Epithelial cell of proximal tubule (primary cell): ENCODE measurements at places on chromosomes 5 and 9. TPM values are rescaled to one million over a fixed set of nuclear protein-coding genes. Genes with fewer than 3 reads are reported as not detected.

GRCh38 chr5:152329761-152330283 lies 75.3 kb downstream of the NMUR2 start:
- DNase-seq = no peak

- no peak for DNase-seq
These were observed 287.8 kb downstream of the GAS1 start for GRCh38 chr9:86659413-86660046.

Gene RAB3C
- not detected in 2 replicates for total RNA-seq

Gene ENHO
- 0.22 and 0.75 TPM in 2 replicates for total RNA-seq

Gene FCN1
- not detected in 2 replicates for total RNA-seq

DNA sequence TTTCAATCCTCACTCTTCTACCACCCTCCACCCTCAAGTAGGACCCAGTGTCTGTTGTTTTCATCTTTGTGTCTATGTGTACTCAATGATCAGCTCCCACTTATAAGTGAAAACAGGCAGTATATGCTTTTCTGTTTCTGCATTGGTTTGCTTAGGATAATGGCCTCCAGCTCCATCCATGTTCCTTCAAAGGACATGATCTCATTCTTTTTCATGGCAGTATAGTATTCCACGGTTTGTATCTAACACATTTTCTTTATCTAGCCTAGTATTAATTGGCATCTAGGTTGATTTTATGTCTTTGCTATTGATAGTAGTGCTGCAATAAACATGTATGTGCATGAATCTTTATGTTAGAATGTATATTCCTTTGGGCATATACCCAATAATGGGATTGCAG lies 259.8 kb upstream of the KIF2A start:
- DNase-seq = no peak

GRCh38 chr5:121731377-121731776 lies 120.3 kb upstream of the FTMT start:
- DNase-seq = no peak

GRCh38 chr5:40831346-40832210 lies 3.4 kb downstream of the RPL37 start:
- no peak for DNase-seq

DNA sequence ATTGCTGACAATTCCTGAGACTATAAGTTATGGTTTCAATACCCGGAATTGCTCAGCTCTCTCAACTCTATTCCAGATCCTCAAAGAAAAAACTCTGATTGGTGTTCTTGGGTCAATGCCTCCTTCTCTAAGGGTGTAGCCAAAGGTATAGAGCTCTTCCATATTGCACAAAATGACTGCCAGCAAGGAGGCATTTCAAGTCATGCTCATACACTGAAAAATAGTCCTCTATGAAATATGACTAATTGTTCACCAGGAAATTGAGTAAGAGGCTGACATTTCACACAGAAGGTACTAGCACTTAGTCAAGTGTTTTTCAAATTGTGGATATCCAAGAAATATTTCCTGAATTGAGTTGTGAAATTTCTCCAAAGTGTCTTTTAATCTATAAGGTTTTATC lies 111.1 kb upstream of the KLF9 start:
- DNase-seq = no peak

DNA sequence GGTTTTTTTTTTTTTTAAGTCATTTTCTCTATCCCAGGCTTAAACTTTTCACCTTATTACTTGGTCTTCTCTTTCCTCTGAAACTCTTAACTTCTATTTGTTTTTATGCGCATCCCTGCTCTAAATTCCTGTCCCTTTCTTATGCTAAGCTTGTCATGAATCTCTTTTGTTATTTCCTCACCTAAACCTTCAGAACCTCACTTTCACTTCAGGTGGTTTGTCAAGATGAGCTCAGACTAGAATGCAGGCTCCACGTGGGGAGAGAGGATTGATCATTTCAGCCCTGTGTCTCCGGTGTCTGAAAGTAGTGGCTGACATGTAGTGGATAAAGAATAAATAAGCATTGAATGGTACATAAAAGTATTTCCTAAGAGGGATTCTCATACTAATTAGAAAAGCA lies 63.6 kb downstream of the ANXA1 start:
- DNase-seq = no peak

GRCh38 chr5:154253807-154254206 lies 63.3 kb downstream of the GALNT10 start:
- no peak for DNase-seq

DNA sequence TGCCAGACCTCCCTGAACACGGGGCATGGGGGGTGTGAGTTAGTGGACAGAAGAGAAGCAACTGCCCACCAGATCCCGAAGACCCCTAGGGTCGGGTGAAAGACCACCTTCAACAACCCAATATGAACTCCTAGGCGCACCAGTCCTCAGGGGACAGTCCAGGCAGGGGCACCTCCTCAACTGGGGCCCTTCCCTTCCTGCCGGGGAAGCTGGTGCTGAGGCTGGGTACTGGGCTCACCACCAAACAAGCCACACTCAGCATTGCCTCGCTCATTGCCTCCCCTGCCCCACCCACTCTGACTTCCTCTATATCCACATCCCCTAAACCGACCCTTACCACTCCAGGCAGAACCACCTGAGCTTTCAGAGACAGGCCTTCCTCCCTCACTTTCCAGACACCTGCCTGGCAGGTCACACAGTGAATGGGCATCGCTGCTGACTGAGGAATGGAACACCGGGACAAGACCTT lies 42.5 kb downstream of the SEMA4D start:
- no peak for DNase-seq

- peak; percentile 74 for DNase-seq
These were observed 4.2 kb upstream of the CA9 start for GRCh38 chr9:35669331-35670145.

DNA sequence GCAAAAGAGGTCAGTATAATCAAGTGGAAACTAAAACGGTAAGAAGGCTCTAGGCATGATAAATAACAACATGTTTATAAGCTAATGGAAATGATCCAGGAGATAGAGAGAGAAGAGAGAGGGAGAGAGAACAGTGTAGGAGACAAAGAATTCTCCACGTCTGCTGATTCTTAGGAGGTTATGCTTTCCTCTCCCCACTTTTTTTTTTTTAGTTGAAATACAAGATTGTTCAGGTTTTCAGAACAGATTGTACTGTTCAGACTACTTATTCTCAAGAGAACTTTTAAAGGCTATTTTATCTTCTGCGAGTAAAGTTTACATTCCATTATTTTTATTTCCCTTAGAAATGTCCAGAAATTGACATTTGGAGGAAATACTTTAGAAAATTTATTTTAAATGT lies 4.0 kb downstream of the CCDC192 start:
- DNase-seq = no peak

Gene PCDHGA8
- total RNA-seq = 0.14 and 1.0 TPM in 2 replicates

DNA sequence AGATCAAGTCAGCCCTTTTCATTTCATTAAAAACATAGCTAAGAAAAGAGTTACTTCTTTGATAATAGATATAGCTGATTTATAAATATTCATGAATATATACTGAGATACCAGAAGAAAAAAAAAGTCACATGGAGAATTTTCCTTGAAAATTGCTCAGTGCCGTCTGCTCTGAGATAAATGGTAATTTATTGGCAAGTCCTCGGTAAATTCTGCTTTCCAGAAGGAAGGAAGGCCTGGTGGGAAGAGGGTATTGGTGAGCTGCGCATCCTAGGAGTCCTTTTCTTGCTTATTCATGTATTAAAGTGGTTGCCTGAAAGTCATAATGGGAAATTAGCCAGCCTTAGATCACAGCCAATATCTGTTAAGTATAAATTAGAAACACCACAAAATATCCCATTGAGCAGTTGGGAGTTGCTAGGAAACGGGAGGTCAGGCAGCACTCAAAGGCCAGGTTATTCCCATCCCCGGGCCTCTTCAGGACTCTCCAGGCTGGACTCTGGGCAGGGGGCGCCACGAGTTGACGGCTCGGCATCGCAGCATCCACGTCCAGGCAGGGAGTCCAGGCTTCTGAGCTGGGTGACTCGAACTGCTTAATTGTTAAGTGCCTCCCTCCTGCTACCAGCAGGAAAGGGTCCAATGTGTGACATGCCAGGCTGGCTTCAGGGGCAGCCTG lies 116.7 kb upstream of the RETREG1 start:
- no peak for DNase-seq

Gene PCDHGA6
- 0.35 and 0.36 TPM in 2 replicates for total RNA-seq

- no peak for DNase-seq
These were observed 29.6 kb upstream of the UGCG start for GRCh38 chr9:111866976-111867375.
